ENCODE measurements at places on chromosomes 4 and X.

GRCh38 chrX:2781226-2781571 lies 29.4 kb downstream of the XG start:
- DNase-seq = no peak

DNA sequence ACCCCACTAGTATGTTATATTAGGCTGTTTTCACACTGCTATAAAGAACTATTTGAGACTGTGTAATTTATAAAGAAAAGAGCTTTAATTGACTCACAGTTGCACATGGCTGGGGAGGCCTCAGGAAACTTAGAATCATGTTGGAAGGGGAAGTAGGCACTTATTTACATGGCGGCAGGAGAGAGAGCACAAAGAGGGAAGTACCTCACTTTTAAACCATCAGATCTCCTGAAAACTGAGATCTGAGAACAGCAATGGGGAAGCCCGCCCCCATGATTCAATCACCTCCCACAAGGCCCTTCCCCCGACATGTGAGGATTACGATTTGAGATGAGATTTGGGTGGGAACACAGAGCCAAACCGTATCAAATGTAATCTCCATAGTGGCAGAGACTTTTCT lies 45.4 kb upstream of the XK start:
- DNase-seq = no peak

- DNase-seq = no peak
Measured at GRCh38 chr4:115790812-115791211, 677.4 kb upstream of the NDST4 start.

- no peak for DNase-seq
Measured at GRCh38 chrX:110341189-110342035, 17.2 kb upstream of the RTL9 start.

DNA sequence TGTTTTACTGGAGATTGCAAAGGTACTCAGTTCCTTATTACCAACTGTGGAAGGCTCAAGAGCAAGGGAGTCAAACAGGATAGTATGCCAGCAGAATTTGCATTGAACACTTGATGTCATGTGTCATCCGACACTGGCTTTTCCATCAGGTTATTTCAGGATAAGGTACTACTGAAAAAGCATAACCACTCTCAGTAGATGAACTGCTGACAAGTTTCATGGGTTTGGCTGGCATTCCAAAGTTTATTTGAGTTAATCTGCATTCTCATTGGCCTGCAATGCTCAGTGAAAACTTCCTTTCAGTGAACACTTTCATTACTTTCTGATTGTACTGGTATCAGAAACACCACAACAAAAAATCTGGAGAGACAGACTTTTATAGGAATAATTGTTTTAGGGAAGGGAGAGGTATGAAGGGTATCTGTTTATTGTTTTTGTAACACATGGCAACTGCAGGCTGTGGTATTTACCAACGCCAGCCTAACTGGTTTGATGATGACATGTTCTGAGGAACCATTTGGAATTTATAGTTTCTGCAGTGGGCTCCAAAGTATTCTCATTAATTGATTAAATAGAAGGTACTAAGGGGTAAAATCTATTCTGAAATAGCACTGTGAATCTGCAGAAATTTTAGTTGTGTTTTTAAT lies 345.7 kb upstream of the NR3C2 start:
- DNase-seq = no peak

DNA sequence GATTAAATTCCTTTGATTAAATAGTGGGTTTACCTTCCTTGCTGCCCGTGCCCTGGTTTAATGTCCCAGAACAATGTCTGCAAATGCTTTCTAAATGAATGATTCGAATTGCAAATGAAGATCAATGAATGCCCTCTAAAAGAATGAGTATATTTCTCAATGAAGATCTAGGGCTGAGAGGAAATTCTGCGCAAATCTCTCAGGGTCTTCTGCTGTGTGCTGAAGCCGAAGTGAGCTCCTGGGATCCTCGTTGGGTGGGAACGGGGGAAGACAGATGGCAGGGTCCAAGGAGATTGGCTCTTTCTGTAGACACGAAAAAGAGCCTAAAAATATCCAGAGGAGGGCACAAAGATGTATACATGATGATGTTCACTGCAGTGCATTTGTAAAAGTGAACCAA lies 224.8 kb downstream of the STIM2 start:
- DNase-seq = no peak

DNA sequence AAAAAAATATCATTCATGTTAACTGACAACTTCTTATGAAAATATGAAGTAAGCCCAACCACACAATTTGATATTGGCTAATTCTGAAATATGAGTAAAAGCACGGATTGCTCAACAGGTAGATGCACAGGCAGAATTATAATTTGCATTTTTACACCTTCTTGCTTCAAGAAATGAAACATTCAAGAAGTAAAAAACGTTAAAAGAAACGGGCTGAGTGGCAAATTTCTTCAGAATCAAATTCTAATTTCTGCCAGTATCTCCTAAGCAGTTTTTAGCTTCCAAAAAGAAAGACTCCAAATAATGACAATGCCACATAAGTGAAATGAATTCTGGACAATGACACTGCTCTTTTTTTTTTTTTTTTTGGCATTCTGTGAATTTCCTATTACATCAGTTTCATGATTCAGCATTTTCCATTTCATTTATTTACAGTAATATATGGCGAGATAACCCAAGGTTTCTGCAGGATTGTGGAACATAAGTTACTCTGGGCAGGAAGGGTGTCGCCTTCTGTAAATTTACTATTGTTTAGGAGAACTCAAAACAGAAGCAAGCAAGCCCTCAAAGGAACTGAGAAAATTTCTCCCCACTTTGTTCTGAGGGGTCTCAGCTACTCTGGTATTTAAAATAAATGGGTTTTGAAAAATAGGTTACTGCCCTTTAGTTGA lies 1.4 kb downstream of the SEL1L3 start:
- DNase-seq = no peak

GRCh38 chrX:71650333-71650969 lies 16.9 kb upstream of the LOC101059915 start:
- DNase-seq = no peak

DNA sequence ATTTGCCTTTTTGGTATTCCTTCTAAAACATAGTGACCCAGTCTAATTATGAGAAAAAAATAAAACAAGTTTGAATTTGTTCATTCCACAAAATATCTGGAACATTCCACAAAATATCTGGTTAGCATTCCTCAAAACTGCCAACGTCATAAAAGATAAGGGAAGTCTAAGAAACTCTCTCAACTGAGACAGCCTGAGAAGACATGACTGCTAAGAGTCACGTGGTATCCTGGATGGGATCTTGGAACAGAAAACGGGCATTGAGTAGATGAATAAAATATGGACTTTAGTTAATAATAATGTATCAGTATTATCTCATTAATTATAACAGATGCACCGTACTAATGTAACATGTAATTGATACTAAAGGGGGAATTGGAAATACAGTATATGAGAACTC lies 280.9 kb downstream of the ARAP2 start:
- DNase-seq = no peak

DNA sequence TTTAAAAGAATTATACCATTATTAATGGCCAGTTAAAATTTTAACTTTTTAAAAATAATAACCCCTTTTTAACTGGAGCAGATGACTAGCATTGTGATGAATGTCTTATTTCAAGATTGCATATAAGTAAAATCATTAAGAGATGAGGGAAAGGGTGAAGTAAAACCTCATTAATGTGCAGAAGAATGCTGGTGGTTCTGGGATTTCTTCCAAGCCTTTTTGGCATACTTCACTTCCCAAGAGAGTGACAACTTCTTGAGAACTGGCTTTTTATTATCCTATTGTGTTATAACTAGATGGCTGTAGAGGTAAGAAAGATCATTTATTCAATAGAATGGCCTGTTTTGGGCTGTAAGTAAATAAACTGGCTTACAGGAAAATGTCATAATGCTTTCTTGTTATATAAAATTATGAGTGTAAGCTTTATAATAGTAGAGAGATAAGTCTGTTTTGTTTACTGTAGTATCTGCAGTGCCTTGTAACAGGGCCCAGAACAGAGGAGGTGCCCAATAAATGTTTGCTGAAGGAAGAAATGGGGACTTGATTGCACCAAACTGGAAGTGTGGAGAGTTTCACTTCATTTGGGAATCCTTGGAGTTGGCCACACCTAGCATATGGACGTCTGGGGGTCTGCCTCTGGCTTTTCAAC lies 242.9 kb upstream of the PITX2 start:
- no peak for DNase-seq

GRCh38 chr4:165060938-165061337 lies 7.3 kb downstream of the TRIM75 start:
- DNase-seq = no peak

- DNase-seq = no peak
Measured at GRCh38 chr4:67735325-67735724, 18.9 kb downstream of the GNRHR start.

DNA sequence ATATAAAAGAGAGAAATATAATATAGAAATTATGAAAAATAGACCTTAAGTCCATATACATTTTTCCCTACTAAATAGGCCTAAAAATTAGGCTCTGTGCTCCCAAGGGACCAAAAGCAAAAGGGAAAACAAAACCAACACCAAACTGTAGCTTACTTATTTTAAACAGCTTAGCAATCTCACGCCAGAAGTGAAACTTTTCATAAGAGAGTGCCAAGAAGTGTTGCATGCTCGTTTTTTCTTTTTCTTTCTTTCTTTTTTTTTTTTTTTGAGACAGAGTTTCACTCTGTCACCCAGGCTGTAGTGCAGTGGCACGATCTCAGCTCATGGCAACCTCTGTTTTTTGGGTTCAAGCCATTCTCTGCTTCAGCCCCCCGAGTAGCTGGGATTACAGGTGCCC lies 250.4 kb downstream of the TMA16 start:
- DNase-seq = no peak

DNA sequence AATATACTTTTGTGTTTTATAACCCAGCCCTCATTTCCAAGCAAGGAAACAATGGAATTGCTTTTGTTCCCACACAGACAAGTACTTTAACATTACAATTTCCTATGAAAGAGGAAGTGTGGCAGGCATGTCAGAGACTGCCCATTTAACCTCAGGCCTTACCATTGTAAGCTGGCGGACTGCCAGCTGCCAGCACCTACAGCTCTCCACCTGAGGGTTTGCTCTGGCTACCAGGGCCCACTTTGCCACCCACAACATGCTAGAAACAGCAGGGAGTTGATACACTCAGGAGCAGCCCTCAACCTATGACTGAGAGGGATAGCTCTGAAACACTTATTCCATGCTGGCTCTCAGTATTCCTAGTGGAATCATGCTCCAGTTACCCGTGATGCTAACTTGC lies 152.3 kb upstream of the PRDX4 start:
- no peak for DNase-seq

GRCh38 chrX:132034648-132035047 lies 11.5 kb downstream of the STK26 start:
- DNase-seq = no peak

DNA sequence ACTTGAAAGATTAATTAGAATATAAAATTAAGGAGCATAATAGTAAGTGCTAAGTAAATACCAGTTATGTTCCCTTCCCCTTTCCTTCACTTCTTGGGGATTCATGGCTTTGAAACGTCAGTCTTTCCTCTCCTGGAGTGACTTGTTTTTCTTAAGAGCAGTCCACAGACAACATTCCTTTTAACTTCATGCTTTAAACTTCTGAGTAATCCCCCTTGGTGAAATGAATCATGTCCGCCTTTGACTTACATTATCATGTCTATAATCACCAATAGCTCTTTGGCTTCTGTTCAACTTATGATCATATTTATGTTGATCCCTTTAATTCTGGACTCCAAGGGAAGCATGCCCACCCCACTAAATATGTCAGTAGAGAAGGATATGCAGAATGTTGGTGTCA lies 1012.1 kb upstream of the SLIT2 start:
- DNase-seq = no peak

- DNase-seq = no peak
Measured at GRCh38 chr4:1356181-1356998, 9.4 kb downstream of the UVSSA start.

DNA sequence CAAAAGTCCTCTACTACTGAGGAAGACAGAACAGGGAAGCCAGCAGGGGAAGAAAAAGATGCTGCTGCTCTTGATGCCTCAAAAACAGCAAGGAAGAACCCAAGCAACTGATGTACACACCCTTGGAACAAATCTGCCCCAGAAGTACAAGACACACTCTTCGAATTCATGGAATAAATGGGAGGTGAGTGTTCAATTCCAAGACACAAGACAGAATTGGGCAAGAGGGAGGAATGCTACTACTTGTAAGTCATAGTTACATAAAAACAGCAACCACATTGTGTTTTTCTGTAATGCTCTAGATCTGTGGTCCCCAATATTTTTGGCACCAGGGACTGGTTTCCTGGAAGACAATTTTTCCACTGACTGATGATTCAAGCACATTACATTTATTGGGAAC lies 58.0 kb upstream of the H2AZ1 start:
- DNase-seq = no peak

GRCh38 chr4:8580321-8581093 lies at the start of gene GPR78:
Gene GPR78, plus strand, starts transcription at chr4:8580392. Its CDS starts 591 bp downstream, at chr4:8580983.
- DNase-seq = no peak

DNA sequence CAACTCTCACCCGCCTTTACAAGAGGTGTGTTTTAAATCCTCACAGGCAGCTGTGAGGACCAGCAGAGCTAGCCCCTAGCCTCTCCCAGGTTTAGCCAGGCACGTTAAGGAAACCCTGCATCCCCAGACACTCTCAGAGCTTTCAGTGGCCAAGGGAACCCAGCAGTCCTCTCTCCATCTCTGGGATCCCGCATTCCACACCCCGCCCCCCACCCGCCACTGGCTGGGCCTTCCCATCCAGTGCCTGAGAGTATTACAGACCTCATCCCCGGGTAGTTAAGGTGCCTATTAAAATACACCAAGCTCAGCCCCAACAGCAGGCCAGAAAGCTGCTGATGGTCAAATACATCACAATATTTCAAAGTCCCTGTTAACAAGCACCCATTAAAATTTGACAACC lies 256.2 kb downstream of the BCOR start:
- no peak for DNase-seq

DNA sequence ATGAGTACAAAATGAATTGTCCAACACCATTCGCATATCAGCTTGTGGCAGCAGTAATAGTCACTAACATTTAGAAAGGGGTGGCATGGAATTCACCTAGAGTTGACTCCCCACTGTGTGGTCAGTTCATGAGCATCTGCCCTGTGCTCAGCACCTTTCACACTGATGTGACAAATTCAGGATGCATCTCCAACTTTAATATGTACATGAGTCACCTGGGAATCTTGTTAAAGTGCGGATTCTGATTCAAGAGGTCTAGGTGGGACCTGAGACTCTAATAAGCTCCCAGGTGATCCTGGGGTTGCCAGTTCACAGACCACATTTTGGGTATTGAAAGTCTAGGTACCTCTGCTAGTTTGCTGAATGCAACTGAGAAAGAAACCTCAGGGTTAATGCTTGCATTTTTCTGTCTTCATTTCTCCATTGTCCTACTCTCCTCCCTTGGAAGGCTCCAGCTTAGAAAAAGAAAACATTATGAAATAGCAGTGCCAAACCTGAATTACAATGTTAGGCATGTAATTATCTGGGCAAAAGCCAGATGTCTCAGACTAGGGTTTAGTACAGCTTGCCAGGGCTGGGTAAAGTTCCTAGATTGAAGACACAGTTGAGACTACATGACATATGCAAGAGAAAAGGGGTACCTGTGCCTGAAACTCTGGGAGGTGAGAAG lies 32.7 kb downstream of the TMSB4X start:
- DNase-seq = no peak
